ENCODE measurements at places on chromosomes 4 and X.
A peak's percentile ranks its signal among the peaks of the same experiment; 100 is the strongest.

DNA sequence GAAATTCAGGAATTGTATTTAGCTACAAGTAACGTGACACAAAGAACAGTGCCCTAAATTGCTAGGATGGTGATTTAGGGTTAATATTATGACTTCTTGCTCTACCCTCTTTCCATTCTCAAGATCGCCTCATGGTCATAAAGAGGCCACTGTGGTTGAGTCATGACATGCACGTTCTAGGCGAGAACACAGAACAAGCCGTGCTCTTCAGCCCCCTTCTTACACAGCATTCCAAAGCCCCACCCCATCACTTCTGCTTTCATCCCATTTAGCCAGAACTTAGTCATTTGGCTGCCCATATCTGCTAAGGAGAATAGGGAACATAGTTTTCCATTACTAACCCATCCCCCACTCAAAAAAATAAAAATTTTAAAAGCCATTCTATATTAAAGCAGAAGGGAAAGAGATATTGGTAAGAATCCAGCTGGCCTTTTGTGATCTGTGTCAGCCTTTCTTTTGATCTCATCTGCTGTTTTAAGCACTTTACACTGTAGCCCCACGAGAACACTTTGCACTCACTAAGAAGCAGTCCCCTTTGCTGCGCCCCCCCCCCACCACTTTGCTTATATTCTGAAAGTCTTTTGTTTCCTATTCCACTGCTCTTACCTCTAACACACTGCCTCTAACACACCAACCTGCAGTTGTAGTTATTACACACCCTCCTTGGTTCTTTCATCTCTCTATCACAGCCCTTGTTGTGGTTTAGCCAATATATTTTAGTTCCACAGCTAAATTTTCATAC lies 28.4 kb downstream of the NPNT start:
- peak; percentile 35 for DNase-seq

DNA sequence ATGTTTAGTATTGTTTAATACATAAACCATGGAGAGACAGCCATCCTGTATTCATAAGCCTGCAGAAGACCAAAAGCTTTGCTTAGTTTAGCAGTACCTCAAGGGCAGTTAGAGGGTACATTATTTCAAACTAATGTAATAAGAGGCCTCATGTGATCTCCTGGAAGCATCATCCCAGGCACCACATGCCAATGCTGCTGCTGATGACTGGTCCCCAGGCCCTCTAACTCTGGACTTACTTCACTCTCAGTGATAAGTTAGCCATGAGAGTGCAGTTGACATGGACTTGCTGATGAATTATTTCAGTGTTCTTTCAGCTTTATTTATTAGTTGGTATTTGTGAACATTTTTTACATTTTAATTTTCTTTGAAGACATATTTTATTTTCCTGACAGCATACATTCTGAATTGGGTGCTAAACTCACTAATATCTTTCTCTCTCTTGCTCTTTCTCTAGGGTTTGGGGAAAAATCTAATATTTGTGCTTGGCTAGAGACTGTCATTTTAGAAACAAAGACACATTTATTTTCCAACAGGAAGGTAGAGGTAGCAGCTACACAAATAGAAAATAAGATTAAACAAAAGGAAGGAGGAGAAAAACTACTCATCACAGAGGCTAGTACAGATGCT lies 207.8 kb downstream of the NPFFR2 start:
- no peak for DNase-seq

GRCh38 chr4:24886596-24886995 lies 26.2 kb downstream of the CCDC149 start:
- no peak for DNase-seq

GRCh38 chrX:155235891-155236290 lies 19.6 kb downstream of the VBP1 start:
- no peak for DNase-seq
